ENCODE measurements at places on chromosomes 6 and 20.

DNA sequence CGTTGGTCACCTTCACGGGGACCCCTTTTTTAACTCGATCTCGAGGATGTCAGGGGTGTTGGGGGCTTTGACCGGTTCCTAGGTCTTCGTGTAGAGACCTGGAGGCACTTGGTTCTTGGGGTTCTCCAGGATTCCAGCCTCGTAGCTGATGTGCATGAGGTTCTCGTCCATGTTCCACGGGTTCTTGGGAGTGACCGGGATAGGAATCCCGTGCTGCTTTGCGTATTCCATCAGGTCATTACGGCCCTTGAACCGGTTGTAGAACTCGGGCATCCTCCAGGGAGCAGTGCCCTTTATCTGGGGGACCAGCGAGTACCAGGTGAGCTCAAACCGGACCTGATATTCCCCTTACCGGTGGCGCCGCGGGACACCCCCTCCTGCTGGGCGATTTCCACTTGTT lies 88.0 kb upstream of the RIPOR2 start:
- no peak for DNase-seq

- DNase-seq: no peak
Observed at GRCh38 chr6:57116776-57117175, 26.8 kb downstream of the ZNF451 start.

DNA sequence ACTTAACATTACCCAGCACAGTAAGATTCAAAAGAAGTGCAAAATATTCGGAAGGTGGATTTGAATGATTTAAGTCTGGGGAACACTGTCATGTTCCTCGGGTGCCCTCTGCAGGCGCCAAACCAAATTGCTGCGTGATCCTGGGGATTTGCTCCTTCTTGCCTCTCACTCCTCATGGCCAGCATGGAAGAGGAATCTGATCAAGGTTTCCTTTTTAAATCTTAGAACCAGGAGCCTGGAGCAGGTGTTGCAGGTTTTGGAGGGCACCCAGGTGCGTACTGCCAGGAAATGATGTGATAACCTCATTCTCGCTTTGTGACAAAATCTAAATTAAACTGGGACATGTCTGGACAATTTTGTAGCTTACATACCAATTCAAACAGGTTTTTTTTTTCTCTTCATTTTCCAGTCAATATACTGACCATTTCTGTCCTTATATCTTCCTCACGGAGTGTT lies 8.1 kb upstream of the PFDN4 start:
- no peak for DNase-seq

- DNase-seq: no peak
Observed at GRCh38 chr6:157760589-157761330, 62.3 kb upstream of the SNX9 start.

- DNase-seq: peak; percentile 33
Observed at GRCh38 chr6:22071270-22072041, 225.4 kb downstream of the PRL start.

GRCh38 chr6:157791450-157791849 lies 31.6 kb upstream of the SNX9 start:
- no peak for DNase-seq

GRCh38 chr20:38658879-38659596 lies 57.4 kb downstream of the ARHGAP40 start:
- no peak for DNase-seq

DNA sequence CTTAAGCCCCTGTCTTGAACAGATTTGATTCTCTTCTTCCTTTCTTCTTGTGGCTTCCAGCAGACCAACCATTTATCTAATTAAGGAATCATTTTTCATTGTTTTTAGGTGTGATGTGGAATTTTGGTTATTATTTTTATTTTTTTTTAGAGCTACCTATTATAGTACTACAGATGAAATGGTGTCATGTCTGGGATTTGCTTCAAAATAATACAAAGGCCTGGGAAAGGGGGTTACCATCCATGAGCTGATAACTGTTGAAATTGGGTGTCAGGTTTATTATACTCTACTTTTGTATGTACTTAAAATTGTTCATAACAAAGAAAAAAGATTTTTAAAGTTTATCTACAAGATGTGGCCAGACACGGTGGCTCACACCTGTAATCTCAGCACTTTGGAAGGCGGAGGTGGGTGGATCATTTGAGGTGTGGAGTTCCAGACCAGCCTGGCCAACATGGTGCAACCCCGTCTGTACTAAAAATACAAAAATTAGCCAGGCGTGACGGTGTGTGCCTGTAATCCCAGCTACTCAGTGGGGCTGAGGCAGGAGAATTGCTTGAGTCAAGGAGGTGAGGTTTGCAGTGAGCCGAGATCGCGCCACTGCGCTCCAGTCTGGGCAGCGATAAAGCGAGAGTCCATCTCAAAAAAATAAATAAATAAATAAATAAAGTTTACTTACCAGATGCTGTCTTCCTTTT lies 561 bp downstream of the IL22RA2 start:
- DNase-seq: no peak

GRCh38 chr6:91860541-91861335 lies 1273.9 kb upstream of the MAP3K7 start:
- no peak for DNase-seq

DNA sequence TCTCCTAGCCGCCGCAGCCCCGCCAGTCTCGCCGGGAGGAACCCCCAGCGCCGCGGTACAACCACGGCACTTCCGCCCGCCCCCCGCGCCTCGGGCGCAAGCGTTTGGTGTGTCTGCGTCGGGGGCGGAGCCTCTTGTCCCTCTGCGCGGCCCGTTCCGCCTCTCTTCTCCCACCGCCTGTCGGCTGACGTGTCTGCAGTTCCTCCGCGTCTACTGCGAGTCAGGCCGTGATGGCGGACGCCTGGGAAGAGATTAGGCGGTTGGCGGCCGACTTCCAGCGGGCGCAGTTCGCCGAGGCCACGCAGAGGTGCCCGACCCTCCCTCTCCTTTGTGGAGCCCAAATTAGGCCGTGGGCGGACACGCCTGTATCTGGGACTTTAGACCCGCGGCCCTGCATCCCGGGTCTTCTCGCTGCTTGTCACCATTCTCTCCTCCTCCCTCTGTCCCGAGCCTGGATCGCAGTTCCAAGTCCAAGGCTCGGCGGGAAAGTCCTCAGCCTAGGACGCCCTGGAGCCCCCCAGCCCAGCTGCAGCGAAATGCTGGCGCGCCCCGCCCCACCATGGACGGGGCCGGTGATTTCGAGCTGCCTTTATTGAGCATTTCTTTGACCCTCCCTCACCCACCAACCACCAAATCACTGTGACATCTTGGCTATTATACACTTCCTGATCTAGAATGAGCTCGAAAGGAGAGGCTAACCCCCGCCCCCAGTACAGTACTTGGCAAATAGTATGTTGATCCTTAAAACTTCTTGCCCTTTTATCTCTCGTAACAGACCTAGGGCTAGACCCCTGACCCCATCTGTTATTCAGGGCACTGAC lies at the start of gene UFL1:
Gene UFL1 (plus strand): TSS at position 163 of the 821 bp plus-strand sequence. CDS start 68 bp downstream, at position 231.
- peak; percentile 85 for DNase-seq

GRCh38 chr20:51016521-51016920 lies 6.4 kb downstream of the KCNG1 start:
- no peak for DNase-seq

DNA sequence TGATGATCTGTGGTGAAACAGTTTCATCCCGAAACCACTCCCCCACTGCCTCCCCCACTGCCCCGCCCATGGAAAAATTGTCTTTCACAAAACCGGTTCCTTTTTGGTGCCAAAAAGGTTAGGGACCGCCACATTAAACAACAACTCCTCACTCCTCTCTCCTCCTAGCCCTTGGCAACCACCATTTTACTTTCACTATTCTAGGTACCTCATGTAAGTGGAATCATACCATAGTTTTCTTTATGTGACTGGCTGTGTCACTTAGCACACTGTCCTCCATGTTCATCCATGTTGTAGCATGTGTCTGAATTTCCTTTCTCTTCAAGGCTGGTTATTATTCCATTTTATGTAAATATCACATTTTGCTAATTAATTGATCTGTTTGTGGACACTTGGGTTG lies 99.3 kb downstream of the UTRN start:
- no peak for DNase-seq

GRCh38 chr20:2305029-2305428 lies 9.2 kb downstream of the TGM3 start:
- DNase-seq: no peak

GRCh38 chr6:114131945-114132344 lies 161.0 kb upstream of the HDAC2 start:
- no peak for DNase-seq

DNA sequence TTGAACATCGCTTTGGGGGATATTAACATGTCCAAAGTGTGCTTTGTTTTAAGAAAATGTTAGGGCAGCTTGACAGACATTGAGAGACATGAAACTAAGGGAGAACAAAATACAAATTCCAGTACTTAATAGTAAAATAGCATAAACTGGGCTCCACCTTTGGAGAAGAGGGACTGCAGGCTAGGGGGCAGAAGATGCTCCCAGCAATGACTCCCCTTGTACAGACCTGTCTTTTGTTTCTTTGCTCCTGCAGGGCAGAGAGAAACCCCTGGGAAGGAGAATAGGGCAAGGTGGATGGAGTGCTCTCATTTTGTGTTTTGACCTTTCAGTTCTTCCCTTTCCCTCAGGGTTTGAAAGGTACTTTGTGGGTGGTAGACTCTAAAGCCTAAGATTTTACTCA lies 115.6 kb upstream of the PLCB4 start:
- DNase-seq: no peak

- DNase-seq: peak; percentile 37
Observed at GRCh38 chr6:109743739-109744138, 52.6 kb downstream of the FIG4 start.

- DNase-seq: peak; percentile 33
Observed at GRCh38 chr6:148166339-148166968, 176.2 kb upstream of the SASH1 start.

DNA sequence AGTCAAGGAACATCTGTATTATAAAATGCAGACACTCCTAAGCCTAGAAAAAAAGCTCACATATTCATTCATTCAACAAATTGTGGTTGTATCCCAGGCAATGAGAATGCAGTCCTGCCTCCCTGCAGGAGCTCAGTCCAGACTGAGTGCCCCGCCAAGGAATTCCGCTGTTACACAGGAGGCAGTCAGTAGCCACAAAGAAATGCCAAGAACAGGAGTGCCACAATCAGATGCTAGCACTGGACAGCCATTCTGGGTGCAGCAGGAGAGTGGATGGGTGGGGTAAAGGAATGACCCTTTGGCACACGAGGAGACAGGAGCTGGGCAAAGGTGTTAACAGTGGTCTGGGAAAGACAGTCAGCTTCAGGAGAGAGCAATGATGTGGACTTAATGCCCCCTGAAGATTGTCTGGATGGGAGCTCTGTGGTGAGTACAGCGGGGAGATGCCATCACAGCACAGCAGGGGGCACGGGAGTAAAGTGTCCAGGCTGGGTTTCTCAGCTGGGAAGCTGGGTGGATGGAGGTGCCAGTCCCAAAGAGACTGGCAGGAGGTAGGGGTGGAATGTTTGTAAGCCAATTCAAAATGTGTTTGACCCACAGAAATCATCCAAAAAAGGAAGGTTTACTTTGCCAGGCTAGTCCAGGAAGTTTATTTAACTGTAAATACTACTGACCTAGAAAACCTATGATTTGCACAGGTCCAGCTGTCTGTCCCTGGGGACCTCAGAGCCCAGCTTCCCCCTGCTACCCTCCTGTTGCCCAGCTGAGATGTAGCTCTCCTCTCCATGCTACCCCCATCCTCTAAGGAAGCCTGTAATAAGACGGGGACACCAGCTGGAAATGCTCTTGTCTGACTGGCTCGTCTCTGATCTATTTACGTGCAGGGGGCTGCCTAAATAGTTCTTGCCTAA lies 84.1 kb downstream of the SLC23A2 start:
- no peak for DNase-seq

Measured in pulmonary artery endothelial cell (primary cell).